NCI-H2081 (cell line): ENCODE measurements at places on chromosomes 13 and 19.

- no peak for DNase-seq
These were observed 71.6 kb upstream of the TM9SF2 start for GRCh38 chr13:99429670-99430069.

GRCh38 chr13:21675095-21675991 is 4.5 kb downstream of the FGF9 start:
- peak; percentile 77 for DNase-seq

GRCh38 chr13:93976528-93976927 is 503.0 kb downstream of the DCT start:
- no peak for DNase-seq

DNA sequence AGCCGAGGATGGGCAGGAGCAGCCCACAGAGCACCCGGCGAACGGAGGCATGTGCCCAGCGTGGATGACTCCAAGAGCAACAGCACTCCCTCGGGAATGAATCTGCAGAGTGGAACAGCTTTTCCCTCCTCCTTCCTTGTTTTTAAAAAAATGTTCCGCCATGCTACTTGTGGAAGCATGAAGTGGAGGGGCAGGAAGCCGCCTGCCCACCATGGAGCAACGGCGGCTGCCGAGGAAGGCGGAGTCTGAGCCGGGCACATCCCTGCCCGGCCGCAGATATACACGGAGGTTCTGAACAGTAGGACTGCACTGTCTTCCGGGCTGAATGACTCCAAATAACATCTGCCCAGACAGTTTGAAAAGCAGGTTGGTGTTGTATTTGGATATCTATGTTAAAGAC is 65.2 kb downstream of the SOX1 start:
- DNase-seq: no peak

DNA sequence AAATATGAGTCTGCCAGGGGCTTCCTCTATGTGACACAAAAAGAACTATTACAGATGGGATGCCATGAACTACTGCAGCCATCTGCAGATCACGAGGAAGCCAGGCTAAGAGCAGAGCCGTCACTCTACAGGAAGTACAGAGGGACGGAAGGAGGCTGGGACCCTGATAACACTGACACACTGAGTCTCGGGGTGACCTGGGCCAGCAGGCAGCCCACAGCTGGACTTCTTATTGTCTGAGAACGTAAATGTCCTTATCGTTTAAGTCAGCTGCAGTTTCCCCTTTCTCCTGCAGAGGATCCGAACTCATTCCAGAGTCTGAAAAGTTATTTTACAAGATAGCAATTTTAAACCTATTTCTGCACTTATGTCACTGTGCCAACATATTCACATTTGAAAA is 20.7 kb downstream of the PARP4 start:
- DNase-seq: no peak

GRCh38 chr13:98026457-98026857 is 73.0 kb downstream of the IPO5 start:
- DNase-seq: peak; percentile 14

- no peak for DNase-seq
These were observed 265.1 kb upstream of the EDNRB start for GRCh38 chr13:78183732-78184131.

GRCh38 chr19:4052993-4053422 is 13.7 kb downstream of the ZBTB7A start:
- DNase-seq: no peak

DNA sequence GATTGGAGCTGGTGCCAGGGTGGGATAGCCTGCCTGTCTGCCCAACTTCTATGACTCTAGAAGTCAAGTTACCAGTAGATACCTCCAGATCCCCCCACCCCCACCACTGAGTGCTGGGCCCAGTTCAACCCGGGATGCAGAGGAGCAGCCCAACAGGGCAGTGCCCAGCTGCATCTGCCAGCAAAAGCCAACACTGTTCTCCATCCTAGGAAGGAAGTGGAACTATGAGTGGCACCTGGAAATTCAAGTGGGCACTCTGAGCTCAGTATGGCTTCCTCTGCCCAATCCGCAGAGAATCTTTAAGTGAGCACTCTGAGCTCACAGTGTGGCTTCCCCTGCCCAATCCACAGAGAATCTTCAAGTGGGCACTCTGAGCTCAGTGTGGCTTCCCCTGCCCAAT is 14.2 kb downstream of the TUBGCP3 start:
- no peak for DNase-seq

GRCh38 chr13:113607889-113608635 is 23.5 kb downstream of the TFDP1 start:
- no peak for DNase-seq

GRCh38 chr19:7391218-7391670 is 42.5 kb downstream of the ARHGEF18 start:
- DNase-seq: no peak

DNA sequence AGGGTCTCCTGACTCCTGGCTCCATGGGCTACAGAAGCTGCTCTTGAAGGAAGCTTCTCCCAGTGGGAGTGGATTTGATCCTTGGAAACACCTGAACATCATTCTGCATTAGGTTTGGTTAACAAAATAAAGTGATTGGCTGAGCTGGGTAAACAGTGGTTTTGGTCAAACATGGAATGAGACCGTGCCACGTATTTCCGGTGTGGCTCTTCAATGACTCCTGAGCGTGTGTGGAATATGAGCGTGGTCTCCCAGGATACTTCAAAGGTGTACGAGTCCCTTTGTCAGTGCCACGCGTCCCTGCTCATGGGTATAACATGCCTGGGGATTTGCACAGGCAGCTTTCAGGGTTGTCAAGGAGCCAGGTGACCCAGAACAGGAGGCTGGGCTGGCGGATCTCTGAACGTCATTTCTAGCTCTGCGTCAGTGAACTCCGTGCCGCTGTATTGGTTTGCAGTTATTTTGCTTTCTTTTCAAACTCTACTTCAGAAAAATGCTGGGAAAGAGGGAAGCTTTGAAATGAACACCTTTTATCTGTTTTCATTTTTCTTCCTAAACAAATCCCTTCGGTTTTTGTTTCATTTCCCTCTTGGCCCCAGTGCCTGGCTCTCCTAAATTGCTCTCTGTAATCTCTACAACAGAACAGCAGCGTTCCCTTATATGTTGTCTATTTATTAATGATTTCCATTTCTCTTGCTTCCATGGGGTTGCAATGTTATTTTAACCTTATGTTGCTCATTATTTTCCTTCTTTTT is 26.3 kb upstream of the GJB6 start:
- peak; percentile 29 for DNase-seq

DNA sequence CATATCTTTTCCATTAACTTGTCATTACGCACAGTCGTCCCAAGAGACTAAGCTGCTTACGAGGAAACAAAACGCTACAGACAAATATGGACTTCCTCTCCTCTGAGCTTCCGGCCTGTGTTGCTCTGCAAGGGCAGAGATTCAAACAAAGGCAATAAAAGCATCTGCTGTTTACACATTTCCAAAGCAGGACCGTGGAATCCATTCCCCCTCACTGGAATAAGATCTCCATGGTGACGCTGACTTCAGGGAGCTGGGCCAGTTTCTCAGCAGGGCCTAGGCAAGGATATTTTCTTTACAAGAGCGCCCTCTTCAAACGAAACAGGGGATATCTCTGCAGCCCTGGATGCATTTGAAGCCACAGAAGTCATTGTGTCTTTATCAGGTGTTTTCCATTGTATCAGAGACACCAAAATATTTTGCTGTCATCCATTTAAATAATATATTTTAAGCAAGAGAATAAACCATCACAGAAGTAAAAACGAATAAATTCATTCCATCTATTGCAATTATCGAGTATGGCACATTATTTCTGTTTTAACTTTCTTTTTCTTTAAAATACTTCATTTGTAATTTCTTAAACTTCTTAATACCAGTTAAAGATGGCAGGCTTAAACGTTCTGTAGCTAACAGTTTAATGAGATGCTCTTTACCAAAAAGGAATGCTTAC is 177.5 kb downstream of the DCLK1 start:
- DNase-seq: peak; percentile 93

GRCh38 chr13:60627071-60627686 is 230.2 kb downstream of the TDRD3 start:
- DNase-seq: peak; percentile 7

DNA sequence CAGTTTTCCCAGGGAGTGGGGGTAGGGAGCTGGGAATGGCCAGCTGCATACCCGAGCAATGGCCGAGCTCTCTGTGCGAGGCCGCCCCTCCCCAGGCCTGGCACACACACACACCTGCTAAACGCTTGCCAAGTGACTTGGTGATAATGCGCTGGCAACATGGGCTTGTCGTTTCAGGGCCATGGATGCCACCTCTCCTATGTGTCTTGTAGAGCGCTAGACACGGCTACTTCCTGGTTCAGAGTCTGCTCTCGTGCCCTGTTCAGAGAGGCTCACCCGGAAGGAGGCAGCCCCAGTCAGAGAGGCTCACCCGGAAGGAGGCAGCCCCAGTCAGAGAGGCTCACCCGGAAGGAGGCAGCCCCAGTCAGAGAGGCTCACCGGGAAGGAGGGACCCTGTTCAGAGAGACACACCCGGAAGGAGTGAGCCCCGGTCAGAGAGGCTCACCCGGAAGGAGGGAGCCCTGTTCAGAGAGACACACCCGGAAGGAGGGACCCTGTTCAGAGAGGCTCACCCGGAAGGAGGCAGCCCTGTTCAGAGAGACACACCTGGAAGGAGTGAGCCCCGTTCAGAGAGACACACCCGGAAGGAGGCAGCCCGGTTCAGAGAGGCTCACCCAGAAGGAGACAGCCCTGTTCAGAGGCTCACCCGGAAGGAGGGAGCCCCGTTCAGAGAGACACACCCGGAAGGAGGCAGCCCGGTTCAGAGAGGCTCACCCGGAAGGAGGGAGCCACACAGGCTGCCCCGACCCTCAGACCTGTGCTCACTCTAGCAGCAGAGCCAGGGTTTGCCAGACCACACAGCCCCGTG is 4.2 kb downstream of the ADPRHL1 start:
- peak; percentile 95 for DNase-seq

DNA sequence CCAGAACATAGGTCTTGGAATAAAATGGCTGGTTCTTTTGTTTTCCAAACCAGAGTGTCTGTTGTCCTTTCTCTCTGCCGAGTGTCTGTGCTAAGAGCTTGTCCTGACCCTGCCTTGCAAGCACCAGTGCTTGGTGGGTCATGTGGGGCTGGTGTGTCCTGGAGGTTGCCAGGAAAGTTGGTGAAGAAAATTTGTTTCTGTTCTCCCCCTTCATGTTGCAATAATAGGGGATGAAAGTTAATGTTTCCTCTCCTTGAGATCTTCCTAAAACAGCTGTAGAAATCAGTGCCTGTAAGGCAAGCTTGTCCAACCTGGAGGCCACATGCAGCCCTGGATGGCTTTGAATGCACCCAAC is 2.7 kb downstream of the HAMP start:
- no peak for DNase-seq

DNA sequence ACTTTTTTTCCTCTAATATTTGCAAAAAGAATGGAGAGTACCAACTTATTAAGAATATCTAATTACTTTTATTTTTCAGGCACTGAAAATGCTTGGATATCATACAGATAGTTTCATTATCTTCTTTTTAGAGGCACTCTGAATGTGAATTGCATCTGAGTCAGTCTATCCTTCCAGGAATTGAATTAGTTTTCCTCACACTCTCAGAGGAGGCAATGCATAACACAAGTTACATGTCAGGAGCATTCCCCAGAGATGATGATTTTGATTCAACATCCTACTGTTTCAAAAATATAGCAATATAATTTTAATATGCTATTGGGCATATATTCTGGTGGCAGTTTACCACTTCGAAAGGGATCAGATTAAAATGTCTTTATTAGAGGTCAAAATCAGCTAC is 1315.4 kb downstream of the PCDH9 start:
- DNase-seq: no peak

- no peak for DNase-seq
These were observed 47.1 kb upstream of the MAP3K10 start for GRCh38 chr19:40144151-40144550.

GRCh38 chr19:35717665-35718344 is at the start of gene KMT2B:
Gene KMT2B, plus strand, starts transcription at chr19:35718003. Its CDS starts 16 bp downstream, at chr19:35718019.
- no peak for DNase-seq

DNA sequence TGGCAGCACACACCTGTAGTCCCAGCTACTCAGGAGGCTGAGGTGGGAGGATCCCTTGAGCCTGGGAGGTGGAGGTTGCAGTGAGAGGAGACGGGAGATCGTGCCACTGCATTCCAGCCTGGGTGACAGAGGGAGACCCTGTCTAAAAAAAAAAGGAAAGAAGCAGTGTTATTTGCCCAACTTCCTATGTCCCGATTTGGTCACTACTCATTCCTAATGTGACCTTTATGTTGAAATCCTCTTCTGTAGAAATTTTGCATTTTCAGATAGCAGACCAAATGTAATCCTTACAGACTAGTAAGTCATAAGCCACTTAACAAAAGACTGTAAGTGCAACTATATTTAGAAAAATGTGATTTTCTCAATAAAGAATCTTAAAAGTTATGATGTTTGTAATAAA is 18.2 kb upstream of the STK24 start:
- no peak for DNase-seq

DNA sequence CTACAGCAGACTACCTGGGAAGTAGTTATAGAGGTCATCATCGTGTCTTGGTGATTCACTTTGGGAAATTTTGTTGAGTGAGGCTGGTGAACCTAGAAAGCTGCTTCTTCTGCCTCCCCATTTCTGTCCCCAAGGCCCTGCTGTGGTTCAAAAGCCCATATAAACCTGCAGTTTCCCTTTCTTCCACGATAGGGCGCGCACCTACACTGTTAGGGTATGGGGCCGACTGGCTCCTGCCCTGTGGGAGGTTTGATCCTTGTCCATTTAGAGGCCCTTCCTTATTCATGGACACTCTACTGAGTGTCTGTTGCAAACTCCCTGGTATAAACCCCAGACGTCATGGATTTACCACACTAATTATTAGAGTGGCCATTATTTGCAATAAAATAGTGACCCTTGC is 191.8 kb downstream of the GGACT start:
- DNase-seq: peak; percentile 18

GRCh38 chr19:29439021-29439420 is 86.8 kb upstream of the VSTM2B start:
- no peak for DNase-seq

DNA sequence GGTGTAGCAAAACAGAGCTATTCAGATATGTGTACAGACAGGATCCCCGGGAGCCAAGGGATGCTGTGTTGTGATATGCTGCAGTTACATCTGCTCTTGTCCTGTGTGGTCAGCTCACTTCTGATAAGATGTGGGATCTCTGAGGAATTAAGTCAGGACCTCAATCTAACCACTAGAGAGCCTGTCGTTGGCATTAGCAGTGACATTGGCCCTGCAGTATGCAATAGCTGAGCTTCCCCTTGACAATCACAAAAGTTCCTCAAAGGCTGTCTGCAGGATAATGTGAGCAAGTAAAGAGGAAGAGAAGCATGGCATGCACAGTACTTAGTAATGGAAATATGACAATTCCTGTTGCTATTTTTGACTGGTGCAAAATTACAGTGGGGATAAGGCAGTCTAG is 203.4 kb upstream of the MIR17HG start:
- no peak for DNase-seq

GRCh38 chr13:45765464-45765863 is 63.3 kb downstream of the CBY2 start:
- DNase-seq: no peak
